ENCODE measurements at places on chromosomes 4 and X. TPM values are rescaled to one million over a fixed set of nuclear protein-coding genes. Genes with fewer than 3 reads are reported as not detected.

Gene CFAP299
- total RNA-seq, result not detected

Gene GNRHR
- not detected for total RNA-seq

Gene CTAG1A
- not detected for total RNA-seq

Gene SMARCA5
- 39.5 TPM for total RNA-seq

- no peak for DNase-seq
Observed at GRCh38 chr4:112251019-112251643, 19.5 kb downstream of the AP1AR start.

DNA sequence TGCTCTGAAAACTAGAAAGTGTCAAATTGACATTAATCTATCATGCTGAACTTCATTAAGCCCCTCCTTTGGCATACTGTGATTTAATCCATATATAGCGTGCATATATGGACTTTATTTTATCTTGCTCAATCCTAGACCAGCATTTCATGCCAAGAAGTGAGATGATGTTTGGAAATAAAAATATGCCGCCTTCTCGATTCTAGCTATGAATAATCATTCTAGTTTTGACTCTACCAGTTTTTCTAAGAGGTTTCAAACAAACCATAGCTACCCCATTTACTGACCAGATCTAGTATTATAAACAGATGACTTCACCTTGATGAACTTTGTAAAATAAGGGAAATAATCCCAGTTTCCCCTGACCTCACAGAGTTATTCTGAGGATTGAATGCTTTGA, 95.0 kb downstream of the ARX start:
- no peak for DNase-seq

DNA sequence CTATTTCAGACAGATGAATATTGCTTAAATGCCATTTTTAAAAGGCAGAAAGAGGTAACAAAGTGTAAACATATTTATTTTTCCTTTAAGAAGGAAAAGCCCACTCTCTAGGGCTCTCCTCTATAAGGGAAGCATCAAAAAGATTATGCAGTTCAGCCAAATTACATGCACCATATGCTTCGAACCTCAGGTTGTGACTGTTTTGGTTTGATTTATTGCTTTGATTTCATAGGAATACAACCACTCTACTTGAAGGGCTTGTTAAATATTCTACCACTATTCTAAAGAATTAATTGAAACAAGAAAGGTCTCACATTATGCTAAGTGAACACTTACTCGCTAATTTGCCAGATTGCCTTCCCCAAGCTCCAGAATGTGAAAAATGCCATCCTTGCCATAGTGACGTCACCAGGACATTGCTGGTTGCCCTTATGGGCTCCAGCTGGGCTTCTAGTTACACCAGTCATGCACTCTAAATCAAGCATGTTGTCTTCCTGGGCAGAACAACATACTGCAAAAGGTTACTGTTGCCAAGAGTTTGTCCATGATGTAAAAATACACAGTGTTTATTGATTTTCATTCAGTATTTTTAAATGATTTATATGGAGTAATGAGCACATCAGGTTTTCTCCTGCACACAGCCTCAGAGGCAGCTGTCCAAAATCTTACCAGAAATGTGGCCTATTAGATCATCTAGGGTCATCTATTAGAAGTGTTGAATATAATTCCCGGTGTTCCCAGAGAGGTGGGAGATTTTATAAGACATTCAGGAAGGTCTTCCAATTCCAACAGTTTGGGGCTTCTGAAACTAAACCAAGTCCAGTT, 164.4 kb upstream of the RAPGEF2 start:
- peak; percentile 13 for DNase-seq

DNA sequence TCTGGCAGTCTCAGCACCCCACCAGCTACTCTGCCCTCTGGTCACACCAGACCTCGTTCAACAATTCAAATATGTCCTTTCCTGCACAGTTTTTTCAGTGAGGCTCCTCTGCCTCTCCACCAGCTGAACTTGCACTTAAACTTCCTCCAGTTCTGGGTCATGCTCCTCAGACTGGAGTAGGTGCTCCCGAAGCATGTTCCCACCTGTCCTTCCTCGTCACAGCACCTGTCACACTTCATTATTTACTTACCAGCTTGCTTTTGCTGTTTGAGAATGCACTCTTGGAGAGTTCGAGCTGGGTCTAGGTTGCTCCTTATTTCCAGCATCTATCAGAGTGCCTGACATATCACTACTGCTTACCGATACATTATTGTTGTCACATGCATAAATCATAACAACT, 144.8 kb upstream of the TTC29 start:
- DNase-seq, result no peak

DNA sequence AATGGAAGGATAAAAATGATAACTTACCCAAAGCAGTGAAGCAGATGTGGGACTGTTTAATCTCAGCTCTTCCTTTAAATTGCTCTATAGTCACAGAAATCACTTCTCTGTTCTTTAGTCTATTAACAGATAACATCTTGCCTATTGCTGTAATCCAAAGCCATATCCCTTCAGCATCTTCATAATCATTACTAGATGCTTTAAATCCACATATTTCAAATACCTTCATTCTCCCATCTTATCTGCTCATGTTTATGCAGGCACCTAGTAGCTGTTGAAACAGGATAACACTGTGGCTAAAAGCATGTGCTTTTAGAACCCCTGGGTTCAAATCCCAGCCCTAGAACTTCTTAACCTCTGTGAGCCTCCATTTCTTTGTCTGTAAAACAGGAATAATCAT, 209.9 kb downstream of the RELL1 start:
- DNase-seq, result no peak

DNA sequence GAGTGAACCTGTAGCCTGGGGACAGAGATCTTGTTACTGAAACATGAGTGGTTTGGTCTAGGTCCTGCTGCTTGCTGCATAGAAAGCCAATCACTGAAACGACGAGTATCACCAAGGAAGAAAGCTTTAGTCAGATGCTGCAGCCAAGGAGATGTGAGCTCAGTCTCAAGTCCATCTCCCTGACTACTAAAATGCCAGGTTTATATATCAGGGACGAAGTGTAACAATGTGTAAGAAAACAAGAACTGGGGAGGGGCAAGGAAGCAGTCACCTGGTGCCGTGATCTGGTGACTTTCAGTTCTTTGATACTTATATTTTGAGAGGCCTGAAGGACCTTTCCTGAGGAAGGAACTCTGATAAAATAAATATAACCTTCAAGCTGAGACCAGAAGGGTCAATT, 19.6 kb upstream of the ABRAXAS1 start:
- no peak for DNase-seq

GRCh38 chrX:71315917-71316316, 14.4 kb downstream of the ITGB1BP2 start:
- DNase-seq, result peak; percentile 32

GRCh38 chr4:53068755-53069330, 206.7 kb downstream of the RASL11B start:
- peak; percentile 85 for DNase-seq

- DNase-seq, result no peak
Observed at GRCh38 chr4:75470738-75471137, 43.5 kb downstream of the RCHY1 start.

DNA sequence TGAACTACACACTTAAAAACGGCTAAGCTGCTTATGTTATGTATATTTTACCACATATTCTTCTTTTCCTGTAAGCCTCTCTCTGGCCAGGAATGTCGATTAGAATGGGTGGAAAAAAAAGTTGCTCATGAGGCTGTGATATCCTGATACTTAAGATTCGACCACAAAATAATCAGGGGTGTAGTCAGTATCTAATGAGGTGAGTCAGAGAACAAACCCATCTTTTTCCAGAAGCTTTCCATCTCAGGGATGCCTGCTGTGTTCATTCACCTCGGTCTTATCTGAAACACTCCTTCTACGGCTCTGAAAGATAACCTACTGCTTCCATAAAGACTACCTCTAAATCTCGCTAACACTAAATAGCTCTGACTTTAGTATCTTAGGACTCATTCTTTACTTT, 142.7 kb upstream of the MAP3K15 start:
- DNase-seq, result peak; percentile 44

DNA sequence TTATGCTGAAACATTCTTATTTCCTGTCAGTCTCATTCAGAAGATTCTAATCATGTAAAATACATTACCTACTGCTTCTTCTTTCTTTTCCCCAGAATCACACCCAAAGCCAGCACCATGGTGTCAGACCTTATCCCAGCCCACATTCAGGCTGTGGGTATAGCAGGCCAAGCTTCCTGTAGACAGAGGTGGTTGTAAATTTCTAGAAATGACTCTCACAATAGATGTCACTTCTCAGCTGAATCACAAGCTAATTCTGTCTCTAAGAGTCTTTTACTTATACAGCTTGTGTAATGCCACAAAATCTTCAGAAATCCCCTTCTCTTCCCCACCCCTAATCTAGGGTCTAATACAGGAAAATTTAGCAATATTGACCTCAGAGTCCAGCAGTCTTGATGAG, 239.6 kb downstream of the PARM1 start:
- no peak for DNase-seq

- peak; percentile 98 for DNase-seq
Observed at GRCh38 chr4:38119668-38120385, 159.6 kb downstream of the PTTG2 start.

DNA sequence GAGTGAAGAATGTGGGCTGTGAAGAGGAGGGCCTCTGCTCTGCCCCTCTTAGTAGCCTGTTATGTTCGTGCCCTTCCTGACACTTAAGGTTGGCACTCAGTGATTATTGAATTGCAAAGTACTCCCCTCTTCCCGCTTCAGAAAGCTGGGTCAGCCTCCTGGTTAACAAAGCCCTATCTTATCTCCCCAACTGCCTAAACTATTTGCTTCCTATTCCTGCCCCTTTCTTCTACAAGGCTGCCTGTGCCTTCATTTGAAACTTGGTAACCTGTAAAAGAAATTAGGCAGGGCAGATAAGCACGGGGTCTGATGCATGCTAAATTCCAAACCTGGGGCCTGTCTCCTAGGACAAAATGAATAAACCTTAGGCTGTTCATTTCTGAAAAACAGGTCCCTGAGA, 23.1 kb upstream of the TMEM150C start:
- no peak for DNase-seq

DNA sequence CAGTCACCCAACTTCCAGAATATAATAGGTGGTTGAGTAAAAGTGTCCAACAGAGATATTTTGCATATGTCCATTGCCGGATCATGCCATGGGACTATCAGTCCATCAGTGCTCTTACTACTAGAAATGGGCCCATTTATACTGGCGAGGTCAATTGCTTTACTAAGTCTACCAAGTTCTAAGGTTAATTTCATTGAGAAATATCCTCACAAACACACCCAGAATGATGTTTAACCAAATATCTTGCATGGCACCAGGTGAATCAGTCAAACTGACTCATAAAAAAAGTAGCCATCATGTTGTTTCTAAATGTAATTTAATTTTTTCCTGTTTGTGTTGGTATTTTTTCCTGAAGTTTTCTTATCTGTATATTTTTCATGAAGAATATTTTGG, 1217.0 kb downstream of the RAPGEF2 start:
- peak; percentile 10 for DNase-seq

- DNase-seq, result no peak
Observed at GRCh38 chrX:31213941-31214340, 142.1 kb upstream of the FTHL17 start.

- peak; percentile 52 for DNase-seq
Observed at GRCh38 chrX:44733931-44734330, 109.9 kb upstream of the DUSP21 start.

- DNase-seq, result no peak
Observed at GRCh38 chr4:37735578-37735977, 49.4 kb upstream of the RELL1 start.

- DNase-seq, result no peak
Observed at GRCh38 chr4:146146918-146147317, 28.6 kb upstream of the LSM6 start.

DNA sequence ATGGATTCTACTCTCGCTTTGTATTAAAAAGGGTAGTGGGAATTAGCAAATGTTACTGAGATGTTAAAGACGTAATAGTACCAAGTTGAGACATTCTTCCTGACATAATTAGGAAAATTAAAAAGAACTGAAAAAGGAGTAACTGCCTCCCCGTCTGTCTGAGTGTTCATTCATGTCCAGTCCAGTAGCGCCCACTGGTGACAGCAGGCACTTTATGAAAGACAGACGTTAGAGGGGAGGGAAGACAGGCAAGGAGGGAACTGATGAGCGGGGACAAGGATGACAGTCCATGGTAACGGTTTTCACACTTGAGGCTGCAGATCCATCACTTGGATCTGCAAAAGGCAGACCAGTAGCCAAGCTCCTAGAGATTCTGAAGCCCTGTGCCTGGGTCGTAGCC, 326.7 kb downstream of the STK32B start:
- peak; percentile 49 for DNase-seq

DNA sequence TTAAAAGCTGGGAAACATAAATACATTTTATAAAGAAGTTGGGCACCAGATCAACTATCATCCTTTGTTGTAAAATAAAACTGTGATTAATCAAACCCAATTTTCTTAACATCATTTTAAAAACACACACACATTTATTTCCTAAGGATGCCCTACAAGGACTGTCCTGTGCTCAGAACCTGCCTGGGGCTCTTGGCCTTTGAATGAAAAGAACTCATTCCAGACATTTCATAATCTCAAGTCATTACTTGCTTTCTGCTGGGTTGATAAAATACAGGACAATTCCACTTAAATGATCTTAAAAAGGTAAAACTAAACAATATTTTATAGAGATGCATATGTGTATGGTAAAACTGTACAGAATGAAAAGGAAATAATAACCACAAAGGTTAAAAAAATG, 2.8 kb downstream of the SH3D19 start:
- peak; percentile 49 for DNase-seq

DNA sequence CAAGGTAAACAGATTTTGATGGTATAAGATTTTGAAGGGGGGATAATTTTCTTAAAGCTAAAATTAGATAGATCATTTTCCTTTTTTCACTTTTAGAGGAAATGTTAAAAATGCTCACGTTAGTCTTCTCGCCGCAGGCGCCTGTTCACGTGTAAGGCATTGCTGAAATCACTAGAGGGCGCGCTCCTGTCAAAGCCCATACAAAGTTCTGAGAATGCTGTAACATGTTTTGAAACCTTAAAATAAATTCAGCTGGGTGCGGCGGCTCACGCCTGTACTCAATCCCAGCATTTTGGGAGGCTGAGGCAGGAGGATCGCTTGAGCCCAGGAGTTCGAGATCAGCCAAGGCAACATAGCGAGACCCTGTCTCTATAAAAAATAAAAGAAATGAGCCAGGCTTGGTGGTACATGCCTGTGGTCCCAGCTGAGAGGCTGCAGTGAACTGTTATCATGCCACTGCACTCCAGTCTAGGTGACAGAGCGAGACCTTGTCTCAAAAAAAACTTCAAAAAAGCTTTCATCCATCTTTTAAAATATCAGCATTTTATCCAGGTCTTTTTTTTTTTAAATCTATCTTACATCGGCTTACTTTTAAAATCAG, 138.0 kb downstream of the RBMX2 start:
- DNase-seq, result peak; percentile 46

DNA sequence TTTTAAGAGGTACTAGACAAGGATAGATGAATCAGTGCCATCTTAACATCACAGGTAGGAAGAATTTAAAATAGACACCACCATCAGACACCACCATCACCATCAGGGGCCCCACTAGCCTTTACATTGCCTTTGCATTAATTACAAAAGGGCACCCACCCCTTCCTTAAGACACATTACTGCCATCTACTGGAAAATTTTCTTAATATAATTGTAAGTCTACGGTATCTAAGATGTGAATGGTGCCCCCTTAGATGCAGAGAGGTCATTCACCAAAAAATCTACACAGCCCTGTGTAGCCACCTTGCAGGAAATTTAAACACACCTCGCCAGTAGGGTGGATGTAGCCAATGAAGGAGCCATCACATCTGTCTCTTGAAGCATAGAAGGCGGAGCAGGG, 184.1 kb downstream of the MID1IP1 start:
- DNase-seq, result peak; percentile 6

Measured in M059J (cell line).